Effector memory CD8-positive, alpha-beta T cell (primary cell): ENCODE measurements at places on chromosomes 12 and 14.

- no peak for DNase-seq
Measured at GRCh38 chr14:92719421-92719820, 29.0 kb downstream of the LGMN start.

- no peak for DNase-seq
Measured at GRCh38 chr14:44945264-44945663, 16.5 kb downstream of the KLHL28 start.

GRCh38 chr12:111788178-111788654 lies 21.5 kb downstream of the ALDH2 start:
- DNase-seq: no peak

GRCh38 chr14:80714474-80714873 lies 227.1 kb downstream of the CEP128 start:
- no peak for DNase-seq

- DNase-seq: no peak
Measured at GRCh38 chr14:50123062-50123461, 6.7 kb upstream of the VCPKMT start.

GRCh38 chr14:95541932-95542930 lies 7.4 kb downstream of the GLRX5 start:
- no peak for DNase-seq

DNA sequence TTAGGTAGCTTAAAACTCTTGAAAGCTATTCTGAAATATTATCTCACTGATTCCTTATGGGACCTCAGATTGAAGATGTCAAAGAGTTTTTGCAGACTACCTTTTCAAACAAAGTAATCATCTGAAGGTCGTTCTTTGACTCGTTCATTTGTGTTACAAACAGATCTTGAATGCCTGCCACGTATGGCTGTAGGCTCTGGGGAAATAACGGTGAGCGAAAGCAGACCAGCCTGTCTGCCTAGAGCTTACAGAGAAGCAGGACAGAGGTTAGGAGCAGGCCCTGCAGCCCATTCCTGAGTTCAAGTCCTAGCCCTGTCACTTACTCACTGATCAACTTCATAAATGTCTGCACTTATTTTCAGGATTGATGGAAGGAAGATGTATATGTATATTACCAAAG lies 83.6 kb downstream of the FLRT2 start:
- DNase-seq: no peak

DNA sequence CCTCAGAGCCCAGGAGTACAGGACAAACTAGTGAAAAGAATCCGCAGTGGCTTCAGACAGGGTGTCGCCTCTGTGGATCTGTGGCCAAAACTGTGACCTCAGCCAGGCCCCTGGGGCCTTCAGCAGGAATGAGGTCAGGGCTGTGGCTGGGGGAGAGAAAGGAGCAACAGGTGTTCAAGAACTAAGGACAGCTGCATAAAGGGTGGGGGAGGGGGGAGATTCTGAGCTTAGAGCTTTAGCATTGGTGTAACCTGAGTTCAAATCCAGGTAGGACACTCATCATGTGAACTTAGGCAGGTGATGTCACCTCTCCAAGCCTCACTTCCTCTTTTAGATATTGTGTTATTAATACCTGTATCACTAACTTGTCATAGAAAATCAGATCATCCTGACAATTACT lies 40.9 kb upstream of the CORO1C start:
- no peak for DNase-seq

DNA sequence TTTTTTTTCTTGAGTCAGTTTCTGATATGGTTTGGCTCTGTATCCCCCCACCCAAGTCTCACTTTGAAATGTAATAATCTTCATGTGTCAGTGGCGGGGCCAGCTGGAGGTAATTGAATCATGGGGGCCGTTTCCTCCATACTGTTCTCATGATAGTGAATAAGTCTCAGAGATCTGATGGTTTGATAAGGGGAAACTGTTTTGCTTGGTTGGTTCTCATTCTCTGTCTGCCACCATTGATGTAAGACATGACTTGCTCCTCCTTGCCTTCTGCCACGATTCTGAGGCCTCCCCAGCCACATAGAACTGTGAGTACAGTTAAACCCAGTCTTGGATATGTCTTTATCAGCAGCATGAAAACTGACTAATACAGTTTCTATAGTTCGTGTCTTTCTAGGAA lies 42.9 kb downstream of the WNK1 start:
- DNase-seq: no peak

- DNase-seq: no peak
Measured at GRCh38 chr14:79144896-79145295, 974.7 kb downstream of the NRXN3 start.

DNA sequence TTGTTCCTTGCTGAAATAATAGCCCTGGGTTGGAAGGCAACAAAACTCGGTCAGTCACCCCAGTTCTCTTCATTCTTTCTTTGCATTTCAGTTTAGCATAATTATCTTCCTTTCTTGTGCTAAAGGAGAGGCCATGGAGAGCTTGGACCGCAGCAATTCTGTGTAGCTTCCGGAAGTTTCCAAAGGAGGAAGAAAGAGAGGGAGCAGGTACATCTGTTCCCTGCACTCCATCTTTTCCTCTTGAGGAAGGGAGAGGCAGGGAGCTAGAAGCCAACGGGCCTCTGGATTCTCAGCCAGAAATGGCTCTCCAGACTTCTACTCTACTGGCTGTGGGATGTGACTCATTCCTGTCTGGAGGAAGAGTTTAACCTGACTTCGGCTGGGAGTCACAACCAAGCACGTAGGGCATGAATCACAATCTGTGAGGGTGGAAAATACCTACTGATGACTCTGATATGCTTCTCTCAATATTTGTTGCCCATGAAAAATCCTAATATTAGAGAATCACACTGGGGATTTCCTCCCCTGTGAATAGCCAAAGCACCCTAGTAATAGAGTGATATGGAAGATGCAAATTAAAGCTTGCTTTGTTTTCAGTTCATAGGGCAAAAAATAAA lies 17.0 kb downstream of the ANO6 start:
- DNase-seq: no peak

GRCh38 chr14:67263499-67264149 lies 22.4 kb downstream of the PALS1 start:
- no peak for DNase-seq

DNA sequence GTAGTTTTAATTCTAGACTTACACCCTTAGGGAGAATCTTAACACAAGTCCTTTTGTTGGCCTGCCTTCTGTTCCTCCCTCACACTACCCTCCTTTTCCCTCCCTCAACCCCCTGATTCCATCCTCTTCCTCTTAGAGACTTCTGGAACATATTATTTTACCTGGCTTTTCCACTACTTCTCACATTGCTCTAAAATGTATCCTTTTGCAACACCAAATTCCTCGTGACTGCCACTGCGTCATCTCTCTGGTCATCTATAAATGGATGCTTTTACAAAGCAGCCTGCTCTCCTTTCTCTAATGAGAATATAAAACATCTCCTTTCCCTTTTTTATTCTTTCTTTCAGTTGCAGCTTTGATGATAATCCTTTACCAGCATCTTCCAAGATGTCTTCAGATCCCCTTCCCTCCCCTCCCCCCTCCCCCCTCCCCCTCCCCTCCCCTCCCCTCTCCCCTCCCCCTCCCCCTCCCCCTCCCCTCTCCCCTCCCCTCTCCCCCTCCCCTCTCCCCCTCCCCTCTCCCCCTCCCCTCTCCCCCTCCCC lies 93.6 kb downstream of the DIP2B start:
- no peak for DNase-seq

GRCh38 chr12:3965046-3965445 lies 91.8 kb upstream of the PARP11 start:
- DNase-seq: no peak

DNA sequence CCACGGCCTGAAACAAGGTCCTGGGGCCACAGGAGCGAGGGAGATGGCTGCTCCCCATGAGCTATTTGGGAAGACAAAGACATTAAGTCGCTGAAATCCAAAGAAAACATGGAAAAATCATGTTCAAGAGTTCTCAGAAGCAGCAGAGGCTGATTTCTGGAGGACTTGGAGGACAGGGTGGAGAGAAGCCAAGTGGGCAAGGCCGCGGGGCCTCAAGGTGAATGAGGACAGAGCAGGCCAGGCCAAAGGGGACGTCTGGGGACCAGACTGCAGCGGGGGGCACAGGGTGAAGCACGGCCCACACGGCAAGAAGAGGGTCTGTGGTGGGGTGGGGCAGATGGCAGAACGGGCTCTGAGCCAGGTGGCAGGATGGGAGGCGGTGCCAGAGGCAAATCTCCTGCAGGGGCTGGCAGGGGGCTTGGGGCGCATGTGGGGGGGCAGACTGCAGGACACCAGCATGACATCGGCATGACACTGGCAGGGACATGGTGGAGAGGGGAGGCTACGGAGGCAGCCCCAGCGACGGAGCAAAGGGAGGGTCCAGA lies 48.9 kb downstream of the RNF34 start:
- DNase-seq: no peak

GRCh38 chr14:23319746-23320583 lies 1.3 kb upstream of the PABPN1 start:
- DNase-seq: no peak

DNA sequence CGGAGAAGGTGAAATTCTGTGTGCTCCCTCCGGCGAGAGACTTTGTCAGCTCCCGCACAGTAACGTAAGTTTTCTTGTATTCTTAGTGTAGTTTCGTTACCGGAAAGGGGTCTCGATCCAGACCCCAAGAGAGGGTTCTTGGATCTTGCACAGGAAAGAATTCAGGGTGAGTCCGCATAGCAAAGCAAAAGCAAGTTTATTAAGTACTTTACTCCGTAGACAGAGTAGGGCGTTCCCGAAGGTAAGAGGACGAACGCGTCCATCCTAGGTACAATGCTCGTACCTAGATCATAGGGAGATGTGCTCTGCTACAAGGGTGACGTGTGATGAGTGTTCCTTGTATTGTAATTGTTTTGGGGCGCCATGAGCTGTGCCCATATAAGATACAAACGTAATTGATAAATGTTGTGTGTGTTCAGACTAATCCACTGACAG lies 293 bp downstream of the IFI27L1 start:
- no peak for DNase-seq

DNA sequence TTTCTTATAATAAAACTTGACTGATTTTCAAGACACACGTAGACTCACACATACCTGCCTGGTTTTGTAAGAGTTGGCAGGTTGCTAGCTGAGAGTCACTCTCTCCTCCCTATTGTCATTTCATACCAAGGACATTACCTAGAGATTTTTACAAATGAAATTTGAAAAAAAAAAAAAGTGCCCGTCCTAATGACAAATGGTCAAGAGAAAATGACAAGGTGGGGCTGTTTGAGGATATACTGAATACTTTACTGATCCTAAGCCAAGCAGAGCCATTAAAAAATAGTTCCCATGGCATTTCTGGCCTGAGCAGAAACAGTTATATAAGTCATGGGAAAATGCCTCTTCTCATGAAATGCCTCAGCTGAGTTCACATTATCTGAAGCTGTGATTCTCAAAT lies 150.2 kb downstream of the DYRK2 start:
- DNase-seq: no peak

DNA sequence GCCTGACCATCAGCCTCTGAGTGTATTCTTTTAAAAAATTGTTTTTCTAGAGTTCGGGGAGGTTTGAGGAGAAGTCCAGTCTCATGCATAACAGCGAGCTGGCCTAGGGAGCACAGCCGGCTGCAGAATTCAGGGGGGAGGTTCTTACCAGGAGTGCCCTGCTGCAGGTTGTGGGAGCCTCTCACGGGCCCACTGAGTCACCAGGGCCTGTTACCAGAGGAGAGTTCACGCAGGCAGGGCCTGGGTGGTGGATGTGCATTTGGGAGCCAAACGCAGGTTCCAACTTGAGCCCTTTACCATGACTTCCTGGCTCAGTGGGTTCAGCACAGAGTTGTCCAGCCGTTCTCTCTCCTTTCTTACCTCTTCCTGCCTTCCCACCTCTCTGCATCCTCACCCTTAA lies 14.4 kb downstream of the CD9 start:
- no peak for DNase-seq

DNA sequence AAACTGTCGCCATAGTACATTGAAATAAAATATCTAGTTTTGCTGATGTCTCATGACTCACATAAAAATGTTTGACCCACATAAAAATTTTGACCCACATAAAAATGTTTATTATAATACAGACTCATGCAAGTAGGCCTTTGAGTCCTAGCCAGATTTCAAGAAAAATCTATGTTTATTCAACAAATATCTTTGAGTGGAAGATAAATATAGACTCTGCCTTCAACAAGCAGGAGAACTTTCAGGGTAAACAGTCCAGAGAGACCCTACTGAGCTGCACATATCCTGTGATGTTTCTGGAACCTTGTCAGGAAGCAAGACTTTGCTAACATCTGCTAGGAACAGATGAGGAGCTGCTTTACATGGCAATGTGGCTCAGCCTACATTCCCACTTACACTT lies 283.1 kb downstream of the MDGA2 start:
- no peak for DNase-seq

DNA sequence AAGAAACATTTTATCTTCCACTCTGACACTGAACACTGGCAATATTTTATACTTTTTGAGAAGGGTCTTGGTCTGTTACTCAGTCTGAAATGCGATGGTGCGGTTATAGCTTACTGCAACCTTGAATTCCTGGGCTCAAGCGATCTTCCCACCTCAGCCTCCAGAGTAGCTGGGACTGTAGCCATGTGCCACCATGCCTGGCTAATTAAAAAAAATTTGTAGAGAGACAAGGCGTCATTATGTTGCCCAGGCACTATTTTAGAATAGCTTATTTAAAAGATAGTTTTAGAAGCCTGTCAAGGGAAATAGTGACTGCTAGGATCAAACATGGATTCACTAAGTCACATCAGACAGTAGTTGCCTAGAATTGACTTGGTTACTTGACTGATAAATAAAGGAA lies 5.9 kb downstream of the ERC1 start:
- DNase-seq: no peak

DNA sequence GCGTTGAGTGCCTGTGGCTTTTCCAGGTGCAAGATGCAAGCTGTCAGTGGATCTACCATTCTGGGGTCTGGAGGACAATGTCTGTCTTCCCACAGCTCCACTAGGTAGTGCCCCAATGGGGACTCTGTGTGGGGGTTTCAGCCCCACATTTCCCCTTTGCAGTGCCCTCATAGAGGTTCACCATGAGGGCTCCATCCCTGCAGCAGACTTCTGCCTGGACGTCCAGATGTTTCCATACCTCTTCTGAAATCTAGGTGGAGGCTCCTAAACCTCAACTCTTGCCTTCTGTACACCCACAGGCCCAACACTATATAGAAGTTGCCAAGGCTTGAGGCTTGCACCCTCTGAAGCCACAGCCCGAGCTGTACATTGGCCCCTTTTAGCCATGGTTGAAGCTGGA lies 52.9 kb downstream of the PRKCH start:
- no peak for DNase-seq

DNA sequence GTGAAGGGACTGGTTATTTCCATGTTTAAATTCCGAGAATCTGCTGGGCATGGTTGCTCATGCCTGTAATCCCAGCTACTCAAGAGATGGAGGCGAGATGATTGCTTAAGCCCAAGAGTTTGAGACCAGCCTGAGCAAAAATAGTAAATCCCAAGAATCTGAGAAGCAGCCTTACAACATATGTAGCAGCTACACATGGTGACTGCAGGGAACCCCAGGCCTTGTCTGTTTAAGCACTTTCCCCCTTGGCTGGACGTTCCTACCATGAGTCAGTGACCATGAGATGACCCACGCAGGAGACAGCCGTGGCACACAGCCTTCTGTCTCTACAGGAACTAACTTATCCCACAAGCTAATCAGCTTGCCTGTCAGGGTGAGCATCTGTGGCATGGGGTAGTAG lies 5.5 kb upstream of the SLC24A4 start:
- no peak for DNase-seq
